Muscle of leg (tissue), 16 donors: ENCODE measurements at places on chromosomes 4 and X. TPM values are rescaled to one million over a fixed set of nuclear protein-coding genes. Genes with fewer than 3 reads are reported as not detected.

The SLC9B1 gene
- polyA plus RNA-seq: 2.2 TPM

The WAS gene
- polyA plus RNA-seq: 4.3 TPM

The EGF gene
- polyA plus RNA-seq: 13.7 TPM

The MAGEA11 gene
- polyA plus RNA-seq: not detected

The ABCG2 gene
- polyA plus RNA-seq: 4.2 TPM

The SSX3 gene
- not detected for polyA plus RNA-seq

The IL15 gene
- 3.7 TPM for polyA plus RNA-seq

The CCSER1 gene
- 0.51 TPM for polyA plus RNA-seq

The MAGEB17 gene
- not detected for polyA plus RNA-seq

The PRDM8 gene
- polyA plus RNA-seq: 13.8 TPM

The DCAF8L2 gene
- polyA plus RNA-seq: not detected

The EDNRA gene
- 32.2 TPM for polyA plus RNA-seq

The LGI2 gene
- 4.7 TPM for polyA plus RNA-seq

The CXorf51B gene
- polyA plus RNA-seq: not detected

The ZCCHC18 gene
- 2.3 TPM for polyA plus RNA-seq

The ACSL1 gene
- polyA plus RNA-seq: 40.7 TPM

The FHDC1 gene
- 7.1 TPM for polyA plus RNA-seq

The MAGEA1 gene
- not detected for polyA plus RNA-seq

The LPAR4 gene
- 43.7 TPM for polyA plus RNA-seq

The MAP3K15 gene
- polyA plus RNA-seq: 0.74 TPM

The CLNK gene
- polyA plus RNA-seq: 0.10 TPM

The ZMAT1 gene
- 3.1 TPM for polyA plus RNA-seq

The GAB1 gene
- 26.0 TPM for polyA plus RNA-seq

The PAK3 gene
- polyA plus RNA-seq: 11.3 TPM

The DIPK2B gene
- polyA plus RNA-seq: 18.5 TPM

The GUCY1B1 gene
- 17.5 TPM for polyA plus RNA-seq

The CNGA1 gene
- polyA plus RNA-seq: 0.32 TPM

The CISD2 gene
- 25.9 TPM for polyA plus RNA-seq

The ERAS gene
- polyA plus RNA-seq: not detected

The GAGE2A gene
- not detected for polyA plus RNA-seq

The TRIM60 gene
- not detected for polyA plus RNA-seq

The SMIM31 gene
- 0.04 TPM for polyA plus RNA-seq

The TSC22D3 gene
- 54.4 TPM for polyA plus RNA-seq

The RNF128 gene
- polyA plus RNA-seq: not detected

The RBM41 gene
- 13.5 TPM for polyA plus RNA-seq

The RPA4 gene
- not detected for polyA plus RNA-seq

The GPM6B gene
- 18.1 TPM for polyA plus RNA-seq

The CCKAR gene
- not detected for polyA plus RNA-seq

The GRK4 gene
- polyA plus RNA-seq: 10.0 TPM

The NDNF gene
- polyA plus RNA-seq: 10.4 TPM

The ZFX gene
- 17.4 TPM for polyA plus RNA-seq

The DNAAF6 gene
- not detected for polyA plus RNA-seq

The PPP4R3C gene
- not detected for polyA plus RNA-seq

The SLBP gene
- 48.8 TPM for polyA plus RNA-seq

The ATP1B4 gene
- 300 TPM for polyA plus RNA-seq

The DCLK2 gene
- polyA plus RNA-seq: 10.0 TPM

The FDCSP gene
- not detected for polyA plus RNA-seq

The AMBN gene
- polyA plus RNA-seq: not detected

The S100G gene
- not detected for polyA plus RNA-seq

The PROM1 gene
- polyA plus RNA-seq: 46.7 TPM

The ZFP42 gene
- polyA plus RNA-seq: 0.10 TPM

The STOX2 gene
- 6.6 TPM for polyA plus RNA-seq
